ENCODE measurements at places on chromosomes 12 and 14.

- no peak for DNase-seq
Measured at GRCh38 chr12:6618483-6619225, 11.5 kb upstream of the CHD4 start.

- DNase-seq: no peak
Measured at GRCh38 chr14:55805250-55805649, 225.2 kb downstream of the KTN1 start.

DNA sequence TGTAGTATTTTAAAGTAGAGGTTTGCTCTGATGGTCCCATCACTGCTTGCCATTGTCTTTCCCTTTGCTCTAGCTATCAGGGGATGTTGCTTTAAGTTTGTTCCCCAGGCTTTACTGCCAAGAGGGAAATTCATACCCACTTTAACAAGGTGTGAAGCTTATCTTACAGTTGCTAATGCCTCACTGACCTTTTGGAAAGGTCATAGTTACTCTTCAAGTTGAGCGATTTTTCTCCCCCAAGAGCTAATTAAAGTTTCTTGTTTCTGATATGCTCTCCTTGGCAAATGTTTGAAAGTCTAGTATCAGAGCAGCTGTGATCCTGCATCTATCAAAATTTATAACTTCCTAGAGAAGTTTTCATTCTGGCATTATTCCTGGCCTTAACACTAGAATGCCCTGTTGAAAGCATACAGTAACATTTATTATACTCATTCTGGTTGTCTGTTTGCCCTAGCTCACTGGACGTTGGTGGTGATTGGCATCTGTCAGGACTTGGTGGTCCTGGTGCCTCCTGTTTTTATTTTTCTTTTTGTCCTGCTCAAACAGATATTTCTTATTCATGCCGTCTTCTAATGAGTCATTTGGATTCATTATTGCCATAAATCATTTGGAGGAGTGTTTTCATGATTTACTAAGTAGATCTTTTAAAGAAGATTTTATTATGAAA lies 8.1 kb downstream of the ATP2A2 start:
- DNase-seq: no peak

DNA sequence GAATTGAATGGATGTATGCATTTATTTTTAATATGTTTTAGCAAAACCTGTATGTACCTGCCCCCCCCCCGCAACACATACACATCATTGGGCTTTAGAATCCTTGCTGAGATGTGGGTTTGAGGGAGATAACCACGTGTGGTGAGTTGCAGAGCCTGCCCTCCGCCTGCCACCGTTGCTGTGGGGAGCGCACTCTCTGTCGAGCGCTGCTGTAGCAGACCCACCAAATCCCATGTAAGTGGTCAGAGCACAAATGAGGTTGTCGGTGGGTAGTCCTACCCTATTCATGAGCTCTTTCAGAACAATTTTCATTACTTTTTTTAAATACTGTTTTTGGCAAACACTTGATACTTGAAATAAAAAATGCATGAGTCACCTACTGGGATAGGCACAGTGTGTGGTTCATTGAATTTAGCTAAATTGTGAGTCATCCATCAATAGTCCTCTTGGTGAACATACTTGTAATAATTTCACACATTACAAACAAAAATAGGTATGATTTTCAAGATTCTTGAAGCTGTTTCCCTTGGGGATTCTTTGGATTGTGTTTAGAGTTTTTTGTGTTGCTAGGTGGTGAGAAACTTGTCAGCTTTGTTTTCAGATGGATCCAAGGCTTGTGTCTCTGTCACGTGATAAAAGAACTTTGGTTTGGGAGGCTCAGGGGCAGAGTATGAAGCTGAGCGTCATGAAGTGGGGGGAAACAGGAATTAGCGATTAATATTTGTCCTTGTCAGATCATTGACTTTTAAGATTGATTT lies 107.6 kb downstream of the PTCSC3 start:
- no peak for DNase-seq

DNA sequence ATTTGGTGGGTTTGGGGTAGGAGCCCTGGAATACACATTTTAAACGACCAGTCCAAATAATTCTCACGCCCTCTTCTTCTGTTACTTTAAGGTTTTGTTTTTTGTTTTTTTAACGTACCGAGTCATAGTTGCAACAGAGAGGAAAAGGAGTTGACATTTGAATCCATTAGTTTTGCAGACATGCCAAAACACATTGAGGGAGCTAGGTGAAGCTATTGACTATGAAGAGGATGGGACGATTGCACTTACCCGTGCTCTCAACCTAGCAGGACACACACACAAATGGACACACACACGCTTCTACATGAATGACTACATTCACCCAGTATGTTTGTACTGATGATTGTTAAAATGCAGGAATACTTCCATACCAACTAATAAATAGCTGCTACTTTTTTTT lies 54.3 kb upstream of the CIT start:
- no peak for DNase-seq

- no peak for DNase-seq
Measured at GRCh38 chr12:77167801-77168200, 102.4 kb upstream of the E2F7 start.

GRCh38 chr12:113058553-113058952 lies 2.0 kb downstream of the DTX1 start:
- no peak for DNase-seq

DNA sequence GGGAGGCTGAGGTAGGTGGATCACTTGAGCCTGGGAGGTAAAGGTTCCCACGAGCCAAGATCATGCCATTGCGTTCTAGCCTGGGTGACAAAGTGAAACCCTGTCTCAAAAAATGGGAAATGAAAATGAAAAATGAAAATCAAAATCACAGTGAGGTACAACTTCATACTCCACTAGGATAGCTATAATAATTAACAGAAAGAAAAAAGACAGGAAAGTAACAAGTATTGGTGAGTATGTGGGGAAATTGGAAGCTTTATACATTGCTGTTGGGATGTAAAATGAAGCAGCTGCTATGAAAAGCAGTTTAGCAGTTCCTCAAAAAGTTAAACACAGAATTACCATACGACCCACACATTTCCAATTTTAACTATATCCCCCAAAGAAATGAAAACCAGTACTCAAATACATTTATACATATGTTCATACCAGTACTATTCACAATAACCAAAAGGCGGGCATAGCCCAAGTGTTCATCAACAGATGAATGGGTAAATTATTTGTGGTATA lies 22.2 kb downstream of the SGPP1 start:
- DNase-seq: no peak

GRCh38 chr12:16389594-16389993 lies 42.1 kb downstream of the MGST1 start:
- no peak for DNase-seq

DNA sequence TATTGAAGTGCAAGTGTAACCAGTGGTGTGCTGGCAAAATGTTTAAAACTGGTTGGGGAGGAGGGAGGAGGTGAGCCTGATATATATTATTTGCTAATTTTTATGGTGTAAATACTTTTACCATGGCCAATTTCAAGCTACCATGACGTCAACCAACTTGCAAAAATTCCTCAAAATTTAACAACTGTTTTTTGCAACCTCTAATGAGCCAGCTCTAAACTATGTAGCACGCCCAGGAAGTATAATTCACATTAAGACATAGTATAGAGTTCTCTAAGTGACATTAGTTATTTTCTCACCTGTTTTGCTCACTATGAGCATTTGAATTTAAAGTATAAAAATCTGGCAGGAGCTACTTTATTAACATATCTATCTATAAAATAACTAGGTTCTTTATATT lies 41.4 kb downstream of the ATL1 start:
- DNase-seq: no peak

Data from stimulated activated CD8-positive, alpha-beta memory T cell treated with anti-CD3 and anti-CD28 coated beads, Interleukin-12 subunit alpha, Interleukin-12 subunit beta, amount 100 ng/mL, for 4 hours (primary cell).